Thoracic aorta (tissue), 2 donors: ENCODE measurements at places on chromosomes 13 and 19. TPM values are rescaled to one million over a fixed set of nuclear protein-coding genes. Genes with fewer than 3 reads are reported as not detected.

GIPC3 gene
- total RNA-seq = 1.6 TPM

NUDT19 gene
- total RNA-seq = 11.7 TPM

NUP62 gene
- 34.3 TPM for total RNA-seq

CCNA1 gene
- total RNA-seq = 1.1 TPM

- H3K36me3 ChIP-seq = no peaks in the 10 kb centered on the region
- DNase-seq = no peak
- H3K4me3 ChIP-seq = no peak overlapping the region
- no peaks in the 10 kb centered on the region for H3K27me3 ChIP-seq
- H3K4me1 ChIP-seq = no peaks in the 10 kb centered on the region
Observed at GRCh38 chr13:21871382-21871781, 200.5 kb downstream of the FGF9 start.
